ENCODE measurements at places on chromosomes 13 and 19.

- no peak for DNase-seq
Observed at GRCh38 chr19:4991538-4991937, 22.6 kb downstream of the KDM4B start.

DNA sequence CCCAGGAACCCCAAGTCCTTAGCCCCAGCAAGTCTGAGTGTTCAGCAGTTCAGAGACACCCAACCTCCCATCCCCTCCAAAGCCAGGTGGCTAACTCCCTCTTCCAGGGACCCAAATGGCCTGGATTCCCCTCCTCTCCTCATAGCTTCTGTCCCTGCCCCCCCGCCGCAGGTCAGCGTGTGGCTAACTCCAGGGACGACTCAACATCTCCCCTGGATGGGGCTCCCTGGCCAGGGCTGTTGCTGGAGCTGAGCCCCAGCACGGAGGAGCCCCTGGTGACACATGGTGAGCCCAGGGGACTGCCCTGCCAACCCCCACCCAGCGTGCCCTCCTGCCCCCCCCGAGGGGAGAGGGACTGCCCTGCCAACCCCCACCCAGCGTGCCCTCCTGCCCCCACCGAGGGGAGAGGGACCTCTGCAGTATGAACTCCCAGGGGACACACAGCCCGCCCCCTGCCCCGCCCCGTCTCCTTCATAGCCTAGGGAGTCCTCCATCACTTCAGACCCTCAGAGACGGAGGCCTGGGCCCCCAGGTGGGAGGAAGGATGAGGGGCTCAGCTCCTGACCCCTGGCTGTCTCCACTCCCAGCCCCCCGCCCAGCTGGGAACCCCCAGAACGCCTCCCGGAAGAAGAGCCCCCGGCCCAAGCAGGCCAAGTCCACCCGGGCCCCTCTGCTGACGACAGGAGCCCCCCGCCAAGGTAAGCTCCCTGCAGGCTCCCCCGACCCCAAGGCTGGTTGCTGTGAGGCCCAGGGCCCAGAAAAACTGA, 1.7 kb downstream of the SSC5D start:
- DNase-seq: no peak

GRCh38 chr13:110394371-110394841, 87.3 kb downstream of the COL4A2 start:
- DNase-seq: no peak

DNA sequence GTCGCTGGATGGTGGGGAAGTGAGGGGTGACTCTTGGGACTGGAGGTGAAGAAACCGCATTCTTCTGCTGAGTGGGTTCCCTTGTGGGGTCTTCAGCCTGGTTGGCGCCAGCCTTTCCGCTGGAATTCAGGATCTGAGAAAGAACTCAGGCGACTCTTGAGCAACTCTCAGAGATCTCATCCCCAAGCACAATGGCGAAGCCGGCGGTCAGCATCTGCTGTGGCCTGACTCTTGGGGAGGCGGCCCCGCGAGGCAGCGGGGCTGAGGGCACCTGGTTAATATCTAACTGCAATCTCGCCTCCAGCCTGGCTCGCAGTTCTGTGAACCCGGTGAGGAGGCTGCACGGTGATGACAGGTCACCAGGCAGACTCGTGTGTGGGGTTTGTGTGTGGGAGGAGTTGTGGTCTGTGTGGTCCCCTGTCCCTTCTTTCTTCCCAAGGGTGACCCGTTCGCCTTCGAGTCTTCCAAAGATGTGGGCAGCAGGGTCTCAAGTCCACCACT, 883 bp downstream of the ZNF441 start:
- DNase-seq: no peak

GRCh38 chr19:53915000-53915399, 5.9 kb downstream of the CACNG7 start:
- DNase-seq: no peak

GRCh38 chr13:33842986-33843385, 25.0 kb downstream of the RFC3 start:
- no peak for DNase-seq

- DNase-seq: no peak
Observed at GRCh38 chr13:20977394-20977793, 74.8 kb upstream of the XPO4 start.

GRCh38 chr19:3024509-3024869, 4.6 kb downstream of the TLE2 start:
- DNase-seq: no peak

DNA sequence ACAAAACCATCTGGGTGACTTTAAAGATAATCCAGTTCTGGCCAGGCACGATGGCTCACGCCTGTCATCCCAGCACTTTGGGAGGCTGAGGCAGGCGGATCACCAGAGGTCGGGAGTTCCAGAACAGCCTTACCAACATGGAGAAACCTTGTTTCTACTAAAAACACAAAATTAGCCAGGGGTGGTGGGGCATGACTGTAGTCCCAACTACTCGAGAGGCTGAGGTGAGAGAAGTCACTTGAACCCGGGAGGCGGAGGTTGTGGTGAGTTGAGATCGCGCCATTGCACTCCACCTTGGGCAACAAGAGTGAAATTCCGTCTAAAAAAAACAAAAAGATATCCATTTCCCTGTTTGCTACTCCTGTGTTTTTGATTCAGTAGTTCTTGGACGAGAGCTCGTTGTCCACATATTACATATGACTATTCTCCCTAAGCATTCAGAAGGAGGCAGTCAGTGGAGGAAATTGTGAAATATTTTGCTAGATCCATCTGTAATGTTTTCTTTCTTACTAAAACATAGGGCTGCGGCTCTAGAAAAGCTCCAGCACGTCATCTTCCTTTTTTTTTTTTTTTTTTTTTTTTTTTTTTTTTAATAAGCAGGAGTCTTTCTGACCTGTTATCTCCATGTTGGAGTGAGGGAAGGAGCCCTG, 33.6 kb downstream of the ZNF701 start:
- no peak for DNase-seq

DNA sequence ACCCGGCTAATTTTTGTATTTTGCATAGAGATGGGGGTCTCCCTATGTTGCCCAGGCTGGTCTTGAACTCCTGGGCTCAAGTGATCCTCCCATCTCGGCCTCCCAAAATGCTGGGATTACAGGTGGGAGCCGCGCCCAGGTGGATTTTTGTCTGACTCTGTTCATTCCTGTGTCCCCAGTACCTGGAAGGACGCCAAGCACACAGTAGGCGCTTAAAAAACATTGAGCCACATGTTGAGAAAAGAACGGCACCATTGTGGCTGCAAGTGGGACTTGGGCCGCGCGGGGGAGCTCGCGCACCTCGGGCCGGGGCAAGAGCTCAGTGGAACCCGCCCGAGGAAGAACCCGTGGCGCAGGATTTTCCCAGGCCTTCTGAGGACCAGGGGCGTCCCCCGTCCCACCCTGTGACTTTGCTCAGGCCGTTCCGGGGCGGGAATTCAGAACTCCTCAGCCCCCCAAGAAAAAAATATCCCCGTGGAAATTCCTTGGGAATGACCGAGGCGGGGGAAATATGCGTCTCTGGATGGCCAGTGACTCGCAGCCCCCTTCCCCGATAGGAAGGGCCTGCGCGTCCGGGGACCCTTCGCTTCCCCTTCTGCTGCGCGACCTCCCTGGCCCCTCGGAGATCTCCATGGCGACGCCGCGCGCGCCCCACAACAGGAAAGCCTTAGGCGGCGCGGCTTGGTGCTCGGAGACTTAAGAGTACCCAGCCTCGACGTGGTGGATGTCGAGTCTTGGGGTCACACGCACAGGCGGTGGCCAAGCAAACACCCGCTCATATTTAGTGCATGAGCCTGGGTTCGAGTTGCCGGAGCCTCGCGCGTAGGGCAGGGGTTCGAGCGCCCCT, 1.4 kb upstream of the ICAM1 start:
- peak; percentile 78 for DNase-seq

DNA sequence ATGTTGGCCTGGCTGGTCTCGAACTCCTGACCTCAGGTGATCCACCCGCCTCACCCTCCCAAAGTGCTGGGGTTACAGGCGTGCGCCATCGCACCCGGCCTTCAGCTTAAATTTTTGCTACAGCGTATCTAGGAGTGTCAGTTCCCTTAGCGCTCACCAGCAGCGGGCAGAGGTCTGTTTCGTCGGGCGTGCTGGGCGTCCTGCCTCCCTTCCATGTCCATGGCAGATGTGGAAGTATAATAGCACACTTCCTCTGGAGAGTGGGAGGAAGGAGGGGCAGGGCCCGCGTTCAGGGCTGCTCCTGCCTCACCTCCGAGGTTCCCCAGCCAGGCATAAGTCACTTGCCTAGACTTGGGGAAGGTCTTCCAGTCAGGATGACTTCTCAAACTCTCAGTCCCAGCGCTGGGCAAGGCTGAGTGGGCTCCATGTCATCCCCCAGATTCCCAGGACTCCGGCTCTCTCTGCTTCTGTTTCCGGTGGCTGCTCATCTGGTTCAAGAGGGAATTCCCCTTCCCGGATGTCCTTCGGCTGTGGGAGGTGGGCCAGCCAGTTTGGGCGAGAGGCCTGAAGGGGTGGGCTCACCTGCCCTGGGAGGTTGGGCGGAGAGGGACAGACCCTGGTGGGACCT, 9.5 kb downstream of the IL4I1 start:
- no peak for DNase-seq

DNA sequence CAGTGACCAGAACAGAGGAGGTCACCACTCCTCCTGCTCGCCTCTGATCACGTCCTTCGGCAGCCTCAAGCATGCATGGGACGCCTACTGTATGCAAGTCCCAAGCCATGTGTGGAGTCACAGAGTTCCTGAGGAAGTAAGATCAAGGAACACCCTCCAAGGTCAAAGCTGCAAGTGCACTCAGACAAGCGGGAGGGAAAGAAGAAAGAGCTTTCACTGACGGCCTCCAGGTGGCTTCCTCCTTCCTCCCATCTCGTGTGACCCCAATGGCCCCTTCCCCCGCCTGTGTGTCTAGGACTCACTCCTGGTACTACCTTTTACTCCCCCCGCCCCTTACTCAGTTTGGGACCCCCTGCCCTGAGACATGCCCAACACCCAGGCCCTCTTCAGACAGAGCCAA, 6.1 kb downstream of the HAUS8 start:
- no peak for DNase-seq

- no peak for DNase-seq
Observed at GRCh38 chr19:10404888-10405820, 1.8 kb upstream of the CDC37 start.

DNA sequence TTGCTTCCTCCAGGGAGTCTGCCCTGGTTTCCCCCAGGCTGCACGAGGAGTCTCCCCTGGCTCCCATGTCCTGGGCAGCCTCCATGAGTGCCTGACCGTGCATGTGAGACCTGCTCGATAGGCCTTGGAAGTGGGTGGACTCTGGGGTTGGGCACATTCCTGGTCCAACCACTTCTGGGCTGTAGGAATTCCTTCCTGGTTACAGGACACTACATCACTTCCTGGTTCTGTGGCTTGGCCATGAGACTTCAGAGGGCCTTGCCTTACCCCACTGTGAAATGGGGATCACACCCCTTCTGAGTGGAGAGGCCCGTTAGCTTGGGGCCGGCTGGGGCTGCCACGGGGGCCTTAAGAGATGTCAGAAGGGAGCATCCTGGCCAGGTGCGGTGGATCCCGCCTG, 4.0 kb upstream of the ZNF628 start:
- no peak for DNase-seq

DNA sequence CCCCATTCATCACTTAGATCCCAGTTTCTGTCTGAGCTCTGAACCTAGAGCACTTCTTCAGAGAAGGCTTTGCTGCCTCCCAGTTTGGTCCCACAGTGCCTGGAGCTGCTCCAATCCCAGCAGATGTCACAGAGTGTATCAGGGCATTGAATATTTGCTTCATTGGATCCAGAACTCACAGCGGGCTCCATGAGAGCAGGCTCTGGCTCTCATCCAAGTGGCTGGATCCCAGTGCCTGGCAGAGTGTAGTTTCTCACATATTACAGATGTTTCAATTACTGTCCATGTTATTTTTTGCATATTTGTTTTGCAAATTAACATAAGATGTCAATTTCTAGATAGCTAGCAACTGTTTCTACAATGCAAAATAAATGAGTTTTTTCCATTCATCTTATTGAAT, 50.6 kb downstream of the MYO16 start:
- no peak for DNase-seq

GRCh38 chr13:62643799-62644524, 1228.3 kb upstream of the PCDH20 start:
- DNase-seq: no peak

DNA sequence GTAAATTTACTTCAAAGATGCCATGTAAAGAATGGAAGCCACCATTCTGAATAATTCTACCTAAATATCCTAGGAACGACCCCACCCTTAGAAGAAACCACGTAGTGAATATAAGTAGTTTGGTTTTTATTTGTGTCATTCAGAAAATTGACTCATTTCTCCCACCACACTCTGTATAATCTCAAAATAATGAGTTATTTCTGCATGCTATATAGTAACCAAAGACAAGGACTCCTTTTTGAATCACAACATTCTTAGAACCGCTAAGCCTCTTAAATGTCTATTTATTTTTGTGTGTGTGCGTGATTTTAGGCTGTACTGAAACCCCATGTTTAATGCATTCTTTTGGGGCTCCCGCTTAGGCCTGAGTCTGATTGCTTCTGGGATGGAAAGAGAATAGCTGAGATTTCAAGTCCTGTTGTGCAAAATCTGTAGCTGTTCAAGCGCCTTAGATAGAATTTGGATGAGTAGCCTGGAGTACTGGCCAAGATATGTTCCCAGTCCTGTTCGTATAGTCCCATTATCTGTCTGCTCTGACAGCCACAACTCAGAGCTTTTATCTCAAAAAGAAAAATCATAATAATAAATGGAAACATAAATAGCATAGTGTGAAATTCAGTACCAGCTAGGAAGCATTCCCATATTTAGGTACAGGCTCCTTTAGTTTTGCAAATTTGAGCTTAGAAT, 532.4 kb upstream of the NBEA start:
- no peak for DNase-seq

DNA sequence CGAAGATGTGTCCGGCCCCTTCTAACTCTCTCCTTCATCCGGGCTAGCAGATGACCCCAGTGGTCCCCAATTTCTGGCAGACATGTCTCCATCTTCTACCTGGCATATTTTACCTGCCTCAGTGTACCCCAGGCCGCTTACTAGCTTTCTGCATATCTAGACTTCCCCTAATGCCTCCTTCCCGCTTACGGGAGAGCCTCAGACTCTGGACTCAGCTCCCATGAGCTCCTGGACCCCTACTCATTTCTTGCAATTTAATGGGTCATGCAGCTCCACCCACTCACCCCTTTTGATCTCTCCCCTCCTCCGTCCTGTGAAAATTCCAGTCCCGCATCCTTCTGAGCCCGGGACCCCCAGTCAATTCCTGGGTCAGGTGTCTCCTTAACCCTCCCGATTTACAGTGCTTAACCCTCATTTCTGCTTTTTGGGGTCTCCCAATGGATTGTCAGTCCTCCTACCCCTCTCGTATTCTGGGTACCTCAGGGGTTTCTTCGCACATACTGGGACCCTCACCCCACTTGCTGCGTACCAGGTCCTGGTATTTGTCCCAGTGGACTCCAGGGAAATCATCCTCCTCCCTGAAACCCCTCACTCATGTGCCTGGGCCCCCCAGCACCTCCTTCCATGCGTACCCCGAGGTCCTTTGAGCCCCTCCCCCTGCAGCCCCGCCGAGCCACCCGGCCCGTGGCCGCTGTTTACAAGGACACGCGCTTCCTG, 500 bp upstream of the JUNB start:
- DNase-seq: no peak

GRCh38 chr19:58575183-58576041, 2.3 kb upstream of the MZF1 start:
- peak; percentile 61 for DNase-seq

Data from stimulated activated CD4-positive, alpha-beta T cell treated with anti-CD3 and anti-CD28 coated beads, Interleukin-2, amount 100 ng/mL, for 4 hours (primary cell).